HuH-7 (cell line): ENCODE measurements at places on chromosomes 12 and 14.
A peak's percentile ranks its signal among the peaks of the same experiment; 100 is the strongest.

GRCh38 chr12:121284551-121285390 is 11.7 kb downstream of the CAMKK2 start:
- DNase-seq: no peak

GRCh38 chr14:103333754-103334643 is at the start of gene EIF5:
Gene EIF5, plus strand, starts transcription at chr14:103334237. Its CDS starts 1,624 bp downstream, at chr14:103335861.
- DNase-seq: peak; percentile 91

DNA sequence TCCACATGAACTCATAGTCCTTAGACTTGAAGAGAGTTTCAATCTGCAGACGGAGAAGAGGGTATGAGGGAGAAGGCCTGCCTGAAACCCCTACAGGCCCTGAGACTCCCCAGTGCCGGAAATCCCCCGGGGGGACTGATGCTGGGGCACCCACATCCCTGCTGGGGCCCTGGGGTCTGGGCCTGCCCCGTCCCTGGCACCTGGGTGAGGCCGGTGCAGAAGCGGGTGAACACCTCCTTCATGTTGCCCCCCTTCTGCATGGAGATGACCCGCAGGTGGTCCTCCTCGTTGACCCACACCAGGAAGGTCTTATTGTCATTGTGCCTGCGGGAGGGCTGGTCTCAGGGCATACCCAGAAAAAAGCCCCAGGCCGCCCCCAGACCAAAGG is 2.4 kb downstream of the CKB start:
- no peak for DNase-seq

DNA sequence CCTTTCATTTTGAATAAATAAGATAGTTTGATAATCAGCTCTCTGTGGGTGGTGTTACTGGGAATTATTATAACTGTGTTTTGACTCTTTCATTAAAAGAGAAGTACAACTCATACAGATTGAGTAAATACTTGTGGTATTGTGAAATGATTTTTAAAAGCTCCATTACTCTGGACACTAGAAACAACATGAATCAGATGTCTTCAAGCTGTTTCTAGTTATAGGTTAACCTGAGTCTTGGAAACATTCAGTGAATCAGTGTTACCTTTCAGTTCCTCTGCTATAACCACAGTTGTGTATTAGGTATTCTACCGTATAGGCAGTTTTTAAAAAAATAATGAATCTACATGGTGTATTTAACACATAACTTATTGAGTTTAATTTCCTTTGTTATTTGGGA is 128.4 kb upstream of the SSTR1 start:
- DNase-seq: no peak

DNA sequence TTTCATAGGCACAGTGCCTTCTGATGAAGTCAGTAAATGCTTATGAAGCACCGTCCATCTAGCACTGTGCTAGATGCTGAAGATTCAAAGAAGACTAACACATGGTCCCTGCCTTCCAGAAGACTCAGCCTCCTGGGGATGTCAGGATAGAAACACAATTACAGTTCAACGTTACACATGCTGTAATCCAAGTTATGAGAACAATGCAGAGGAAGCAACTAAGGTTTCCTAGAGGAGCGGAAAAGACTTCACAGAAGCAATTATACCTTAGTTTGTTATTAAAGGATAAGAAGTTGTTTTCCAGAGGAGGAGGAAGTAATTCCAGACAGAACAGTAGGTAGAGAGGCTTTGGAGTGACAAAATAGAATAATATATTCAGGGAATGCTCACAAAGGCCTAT is 66.9 kb upstream of the FGD4 start:
- DNase-seq: no peak

DNA sequence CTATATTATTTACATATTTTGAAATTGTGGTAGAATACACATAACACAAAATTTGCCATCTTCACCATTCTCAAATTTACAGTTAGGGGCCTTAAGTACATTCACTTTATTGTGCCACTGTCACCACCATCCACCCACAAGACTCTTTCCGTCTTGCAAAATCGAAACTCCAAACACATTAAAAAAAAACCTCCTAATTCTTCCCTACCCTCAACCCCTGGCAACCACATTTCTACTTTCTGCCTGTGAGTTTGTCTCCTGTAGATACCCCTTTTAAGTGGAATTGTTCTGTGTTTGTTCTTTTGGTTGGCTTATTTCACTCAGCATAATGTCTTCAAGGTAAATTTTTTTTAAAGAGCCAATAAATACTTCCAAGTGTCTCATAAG is 31.6 kb upstream of the AMIGO2 start:
- no peak for DNase-seq

- DNase-seq: no peak
These were observed 894.0 kb downstream of the NRXN3 start for GRCh38 chr14:79064214-79064613.

GRCh38 chr12:91871751-91872150 is 273.9 kb downstream of the BTG1 start:
- no peak for DNase-seq

GRCh38 chr12:50047693-50048250 is 9.6 kb upstream of the ASIC1 start:
- DNase-seq: no peak

- no peak for DNase-seq
These were observed 45.8 kb upstream of the BATF start for GRCh38 chr14:75476274-75476995.

- DNase-seq: no peak
These were observed 18.0 kb downstream of the CBX5 start for GRCh38 chr12:54261815-54262402.

GRCh38 chr12:12719496-12719895 is 2.3 kb downstream of the CDKN1B start:
- DNase-seq: no peak

DNA sequence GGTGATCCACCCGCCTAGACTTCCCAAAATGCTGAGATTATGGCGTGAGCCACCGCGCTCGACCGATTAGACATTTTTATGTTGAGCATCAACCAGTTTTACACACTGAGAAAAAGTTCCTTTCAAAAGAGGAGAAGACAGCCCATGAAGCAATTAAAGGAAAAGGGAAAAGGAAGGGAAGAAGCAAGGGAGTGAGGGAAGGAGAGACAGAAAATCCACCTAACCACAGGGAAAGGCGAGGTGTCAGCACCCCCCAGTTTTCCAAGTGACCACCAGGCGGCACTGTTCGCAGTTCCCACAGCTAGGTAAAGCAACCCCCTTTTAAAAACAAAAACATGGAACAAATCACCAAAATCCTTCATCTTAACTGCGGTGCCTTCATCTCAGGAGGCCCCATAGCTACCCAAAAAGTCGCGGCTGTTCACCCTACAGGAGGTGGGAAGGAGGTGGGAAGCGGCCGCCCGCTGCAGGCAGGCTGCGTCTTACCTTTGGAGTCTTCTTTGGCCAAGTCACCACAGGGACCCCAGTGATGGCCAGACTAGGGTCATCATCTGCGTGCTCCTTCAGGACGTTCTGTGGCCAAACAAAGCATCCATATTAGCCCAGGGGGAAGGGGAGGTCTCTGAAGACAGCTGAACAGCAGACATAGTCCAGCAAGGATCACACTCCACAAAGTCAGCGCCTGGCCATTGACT is 86.6 kb downstream of the KDM2B start:
- peak; percentile 40 for DNase-seq

DNA sequence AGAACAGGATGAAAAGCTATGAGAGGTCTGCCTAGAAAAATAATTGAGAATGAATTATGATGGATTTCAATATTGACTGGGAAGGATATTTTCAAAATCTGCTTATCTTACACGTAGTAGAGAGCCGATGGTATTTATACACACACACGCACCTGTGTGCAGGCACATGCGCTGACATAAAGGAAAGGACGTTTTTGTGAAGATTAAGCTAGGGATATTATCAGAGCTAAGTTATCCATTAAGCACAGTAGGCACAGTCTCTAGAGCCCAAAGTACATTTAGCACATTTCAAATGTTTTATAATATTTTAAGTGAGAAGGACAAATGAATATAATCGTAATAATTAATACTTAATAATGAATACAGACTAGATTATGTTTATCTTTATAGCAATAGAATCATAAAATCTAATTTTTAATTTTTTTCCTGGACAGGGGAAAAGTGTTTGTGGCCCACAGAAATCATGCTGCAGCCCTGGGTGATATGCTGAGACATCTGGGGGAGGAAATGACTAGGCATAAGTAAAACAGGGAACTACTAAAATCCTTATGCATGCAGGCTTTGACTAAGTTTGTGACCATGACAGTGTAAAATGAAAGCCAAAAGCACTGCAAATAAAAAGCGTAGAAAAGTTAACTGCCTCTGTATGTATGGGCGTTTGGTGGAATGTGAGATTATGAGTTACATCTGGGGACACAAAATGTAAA is 146.1 kb downstream of the KITLG start:
- no peak for DNase-seq

DNA sequence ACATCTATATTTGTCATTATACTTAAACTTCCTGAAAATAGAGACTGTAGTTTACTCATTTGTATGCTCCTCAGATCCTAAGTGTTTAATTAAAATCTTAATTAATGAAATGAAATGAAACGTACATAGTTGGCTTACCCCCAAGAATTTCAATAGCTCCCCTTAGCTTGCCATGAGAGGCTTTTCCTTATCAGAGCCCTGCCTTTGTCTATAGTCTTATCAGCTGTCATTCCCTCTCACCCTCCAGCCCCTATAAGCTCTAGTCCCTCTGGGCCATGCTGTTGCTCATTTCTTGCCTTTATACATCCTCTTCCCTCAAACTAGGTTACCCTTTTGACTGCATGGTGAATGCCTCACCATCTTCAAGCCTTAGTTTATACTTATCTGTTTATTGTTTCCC is 1.1 kb upstream of the RTRAF start:
- no peak for DNase-seq

DNA sequence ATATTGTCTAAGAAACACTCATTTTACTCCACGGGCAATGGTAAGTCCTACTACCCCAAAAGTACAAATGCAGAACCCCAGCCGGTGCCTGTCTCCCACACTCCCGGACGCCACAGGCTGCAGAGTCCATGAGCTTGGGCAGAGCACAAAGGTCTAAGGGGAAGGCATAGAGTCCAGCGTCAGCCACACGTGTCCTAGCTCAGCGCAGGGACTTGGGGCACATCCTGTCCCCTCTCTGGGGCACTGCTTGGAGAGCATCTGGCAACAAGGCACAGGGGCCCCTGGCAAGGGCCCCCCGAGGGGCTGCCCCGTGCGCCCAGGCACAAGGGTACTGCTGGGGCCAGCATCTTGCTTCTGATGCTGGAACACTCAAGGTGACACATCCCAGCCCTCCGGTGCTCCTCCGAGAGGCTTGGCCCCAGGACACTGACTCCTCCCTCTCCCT is 58.4 kb downstream of the BCL11B start:
- DNase-seq: no peak

DNA sequence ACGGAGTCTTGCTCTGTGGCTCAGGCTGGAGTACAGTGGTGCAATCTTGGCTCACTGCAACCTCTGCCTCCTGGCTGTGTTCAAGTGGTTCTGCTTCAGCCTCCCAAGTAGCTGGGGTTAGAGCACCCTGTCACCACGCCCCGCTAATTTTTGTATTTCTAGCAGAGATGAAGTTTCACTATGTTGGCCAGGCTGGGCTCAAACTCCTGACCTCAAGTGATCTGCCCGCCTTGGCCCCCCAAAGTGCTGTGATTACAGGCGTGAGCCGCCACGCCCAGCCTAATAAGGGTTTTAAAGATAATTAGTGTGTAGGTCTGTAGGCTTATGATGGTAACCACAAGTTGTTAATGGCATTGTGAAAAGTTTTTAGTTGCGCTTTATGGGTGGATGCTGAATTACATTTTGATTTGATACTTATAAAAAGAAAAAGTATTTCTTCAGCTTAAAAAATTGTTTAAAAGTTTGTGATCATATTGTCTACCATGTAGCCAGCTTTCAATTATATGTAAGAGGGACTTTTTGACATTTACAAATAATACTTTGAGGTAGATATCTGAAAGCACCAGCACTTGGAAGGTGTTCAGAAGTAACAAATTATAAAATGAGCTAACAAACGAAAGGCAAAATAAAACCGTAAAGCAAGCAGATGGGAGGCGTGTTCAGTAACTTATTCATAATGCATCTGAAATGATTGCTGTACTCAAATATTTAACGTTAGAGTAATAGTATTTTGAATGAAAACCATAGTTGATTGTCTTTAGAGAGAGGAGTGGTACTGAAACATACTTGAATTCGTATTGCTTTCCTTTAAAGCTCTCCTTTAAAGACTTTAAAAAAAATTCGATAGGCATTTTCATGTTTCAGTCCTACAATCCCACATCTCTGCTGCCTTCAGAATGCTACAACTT is 37.1 kb downstream of the MDM2 start:
- no peak for DNase-seq

GRCh38 chr14:85295318-85295717 is 234.6 kb upstream of the FLRT2 start:
- no peak for DNase-seq

- no peak for DNase-seq
These were observed 54.4 kb upstream of the BDKRB2 start for GRCh38 chr14:96150214-96150613.

- no peak for DNase-seq
These were observed 68.5 kb upstream of the PKP2 start for GRCh38 chr12:32964981-32965585.

DNA sequence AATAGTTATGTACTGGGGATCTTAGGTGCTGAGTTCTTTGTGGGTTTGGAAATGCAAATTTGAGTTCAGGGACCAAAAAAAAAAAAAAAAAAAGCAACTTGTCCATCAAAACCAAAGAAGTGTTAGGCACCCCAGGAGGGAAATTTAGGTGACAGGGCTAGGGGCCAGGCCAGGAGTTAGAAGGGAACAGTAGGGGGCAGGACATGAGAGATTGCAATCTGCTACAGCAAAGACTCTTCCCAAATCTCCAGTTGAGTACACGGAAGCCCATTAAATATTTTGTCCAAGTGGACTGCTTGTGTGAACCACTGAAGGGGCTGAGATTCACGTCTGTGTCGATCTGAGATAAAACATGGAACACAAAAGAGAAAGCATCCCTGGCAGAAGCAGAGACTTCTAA is 52.8 kb downstream of the TSPAN19 start:
- no peak for DNase-seq

GRCh38 chr12:98513379-98514322 is 1.7 kb upstream of the TMPO start:
- DNase-seq: no peak

GRCh38 chr12:75781532-75782046 is 250.0 kb downstream of the PHLDA1 start:
- DNase-seq: no peak

- peak; percentile 86 for DNase-seq
These were observed 32.7 kb downstream of the PARP2 start for GRCh38 chr14:20376071-20376588.

GRCh38 chr12:67647181-67647798 is 1.3 kb upstream of the DYRK2 start:
- peak; percentile 45 for DNase-seq

DNA sequence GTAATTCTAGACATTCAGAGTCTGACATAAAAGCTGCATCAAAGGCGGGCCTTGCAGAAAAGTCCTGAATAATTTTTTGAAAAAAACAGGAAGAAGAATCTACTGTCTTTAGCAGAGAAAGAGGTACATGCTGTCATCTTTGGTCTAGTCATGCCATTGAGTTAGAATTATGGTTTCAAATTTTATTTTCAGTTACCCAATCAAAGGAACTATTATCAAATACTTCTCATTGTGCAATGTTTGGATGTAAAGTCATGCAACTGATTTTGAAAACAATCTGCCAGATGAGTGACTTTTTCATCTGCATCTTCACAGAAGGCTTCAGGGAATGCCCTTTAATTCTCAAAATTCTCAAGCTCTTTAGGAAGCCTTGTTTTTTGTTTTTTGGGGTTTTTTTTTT is 803.5 kb downstream of the FLRT2 start:
- no peak for DNase-seq

- no peak for DNase-seq
These were observed 661.3 kb downstream of the RPL10L start for GRCh38 chr14:45990252-45990651.
